H1 (cell line): ENCODE measurements at places on chromosomes 1 and 21. TPM values are rescaled to one million over a fixed set of nuclear protein-coding genes. Genes with fewer than 3 reads are reported as not detected.

- peak overlapping the region; percentile 69 for H3K4me3 ChIP-seq
- DNase-seq = peak; percentile 80
- H3K27me3 ChIP-seq = no peaks in the 10 kb centered on the region
- no peak overlapping the region for H3K27ac ChIP-seq
- H3K4me1 ChIP-seq = peaks cover 10% of the 10 kb centered on the region
- H3K36me3 ChIP-seq = no peaks in the 10 kb centered on the region
These were observed 16.8 kb upstream of the STMN1 start for GRCh38 chr1:25922971-25923552.

Gene CHRNB2
- total RNA-seq = 3.6 and 4.1 TPM in 2 replicates

DNA sequence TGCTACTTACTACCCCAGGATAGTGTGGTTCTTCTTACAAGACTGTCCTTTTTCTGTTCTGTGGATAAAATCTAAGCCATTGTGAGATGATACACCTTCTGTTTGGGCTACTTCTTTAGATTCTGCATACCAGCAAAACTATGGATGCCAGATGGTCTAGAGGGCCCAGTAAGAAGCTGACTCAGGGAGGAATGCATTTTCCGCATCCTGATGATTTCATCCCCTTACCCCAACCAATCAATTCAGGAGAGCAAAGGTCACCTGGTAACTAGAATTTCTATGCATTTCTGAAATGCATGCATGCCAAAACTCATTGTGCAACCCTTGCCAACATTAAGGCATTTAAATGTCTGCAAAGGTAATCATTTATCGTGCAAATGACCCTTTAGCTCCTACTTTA lies 285.7 kb upstream of the ZP4 start:
- H3K27me3 ChIP-seq = no peaks in the 10 kb centered on the region
- no peaks in the 10 kb centered on the region for H3K36me3 ChIP-seq
- H3K4me3 ChIP-seq = no peak overlapping the region
- no peak overlapping the region for H3K27ac ChIP-seq
- no peak for DNase-seq

Gene PDXK
- total RNA-seq = 112 and 116 TPM in 2 replicates

GRCh38 chr1:176603696-176604095 lies 140.7 kb downstream of the PAPPA2 start:
- H3K27ac ChIP-seq = no peak overlapping the region
- no peaks in the 10 kb centered on the region for H3K27me3 ChIP-seq
- no peaks in the 10 kb centered on the region for H3K36me3 ChIP-seq
- no peak for DNase-seq
- H3K4me1 ChIP-seq = no peaks in the 10 kb centered on the region

GRCh38 chr1:158124034-158124433 lies 56.7 kb upstream of the CD1D start:
- no peak overlapping the region for H3K27ac ChIP-seq
- DNase-seq = no peak
- no peaks in the 10 kb centered on the region for H3K27me3 ChIP-seq
- H3K36me3 ChIP-seq = no peaks in the 10 kb centered on the region

DNA sequence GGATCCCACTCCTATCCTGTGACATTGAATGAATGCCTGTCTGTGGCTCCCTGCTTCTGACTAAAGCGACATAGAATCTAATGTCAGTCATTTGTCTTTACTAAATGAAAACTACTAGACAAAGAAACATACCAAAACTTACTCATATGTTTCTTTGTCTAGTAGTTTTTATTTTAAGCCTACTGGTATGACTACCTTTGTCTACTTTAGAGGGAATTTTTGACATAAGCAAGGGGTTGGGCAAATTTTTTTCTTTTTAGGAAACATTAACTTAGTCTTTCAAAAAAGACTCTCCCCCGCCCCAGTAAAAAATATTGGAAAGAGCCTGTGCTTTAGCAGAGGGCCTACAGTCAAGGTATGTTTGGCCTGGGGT lies 4.9 kb downstream of the NEK7 start:
- H3K4me3 ChIP-seq = no peak overlapping the region
- no peak for DNase-seq
- no peaks in the 10 kb centered on the region for H3K27me3 ChIP-seq
- peaks cover 8% of the 10 kb centered on the region; the same call in 1 of the 2 replicates for H3K4me1 ChIP-seq

- no peaks in the 10 kb centered on the region for H3K36me3 ChIP-seq
- H3K27me3 ChIP-seq = no peaks in the 10 kb centered on the region
- no peak for DNase-seq
These were observed 27.4 kb downstream of the PALMD start for GRCh38 chr1:99673315-99673714.

- H3K36me3 ChIP-seq = no peaks in the 10 kb centered on the region
- no peak overlapping the region for H3K4me3 ChIP-seq
- H3K27ac ChIP-seq = no peak overlapping the region
- no peak for DNase-seq
These were observed 139.8 kb upstream of the ST6GALNAC5 start for GRCh38 chr1:76727520-76727919.

- peak overlapping the region; percentile 57; the same call in 1 of the 2 replicates for H3K4me3 ChIP-seq
- no peak overlapping the region for H3K27ac ChIP-seq
- H3K4me1 ChIP-seq = peaks cover 8% of the 10 kb centered on the region
- H3K36me3 ChIP-seq = no peaks in the 10 kb centered on the region
- H3K27me3 ChIP-seq = peaks cover 5% of the 10 kb centered on the region
These were observed 68.0 kb upstream of the AKT3 start for GRCh38 chr1:243917863-243918565.

Gene OR2L3
- not detected in 2 replicates for total RNA-seq
